ENCODE measurements at places on chromosomes 4 and X. TPM values are rescaled to one million over a fixed set of nuclear protein-coding genes. Genes with fewer than 3 reads are reported as not detected.

Gene SLC9B1
- 0.28 TPM for total RNA-seq

Gene ZXDA
- 3.4 TPM for total RNA-seq

Gene PSMD10
- total RNA-seq = 122 TPM

Gene KLB
- total RNA-seq = not detected

Gene TAF7L
- total RNA-seq = 0.28 TPM

Gene BMX
- total RNA-seq = not detected

Gene BEX3
- 114 TPM for total RNA-seq

Gene WWC2
- total RNA-seq = 28.1 TPM

Gene OCRL
- 20.6 TPM for total RNA-seq

Gene TCEAL6
- total RNA-seq = not detected

Gene STAP1
- not detected for total RNA-seq

Gene PDE6B
- under 0.01 TPM for total RNA-seq

Gene SPIN4
- 3.6 TPM for total RNA-seq

Gene GYPA
- total RNA-seq = not detected

Gene RAB39B
- 0.56 TPM for total RNA-seq

Gene SMAD1
- total RNA-seq = 17.6 TPM

Gene GAGE12H
- not detected for total RNA-seq

Gene HTN1
- total RNA-seq = not detected

Gene ESX1
- total RNA-seq = not detected

Gene PABPC1L2A
- not detected for total RNA-seq

Gene ELF4
- total RNA-seq = 10.9 TPM

Gene RBM47
- 0.83 TPM for total RNA-seq

Gene ART3
- not detected for total RNA-seq

Gene MTHFD2L
- 9.2 TPM for total RNA-seq

Gene DOCK11
- 14.7 TPM for total RNA-seq

Gene CFAP47
- not detected for total RNA-seq

Gene PRMT9
- total RNA-seq = 15.6 TPM

Gene MFAP3L
- total RNA-seq = 0.36 TPM

Gene TLR10
- not detected for total RNA-seq

Gene CXCL6
- not detected for total RNA-seq

Gene PRR32
- total RNA-seq = not detected

Gene ZNF732
- total RNA-seq = under 0.01 TPM

Gene PRRG1
- total RNA-seq = 16.1 TPM

Gene ING2
- 9.7 TPM for total RNA-seq

Gene PAK3
- total RNA-seq = 0.56 TPM

Gene LIMCH1
- total RNA-seq = 2.9 TPM

Gene MAGEC3
- total RNA-seq = not detected

Gene SATL1
- total RNA-seq = not detected

Gene S100P
- not detected for total RNA-seq

Gene TRIML2
- total RNA-seq = 0.18 TPM

Gene MTMR1
- 19.0 TPM for total RNA-seq

Gene INTS6L
- total RNA-seq = 3.9 TPM

Gene PLA2G12A
- total RNA-seq = 17.4 TPM

Gene USP51
- 1.1 TPM for total RNA-seq

Gene PLXNB3
- total RNA-seq = 0.36 TPM

Data from IMR-90 (cell line).